ENCODE measurements at places on chromosomes 3 and 15.

GRCh38 chr15:50181201-50181968 is 611 bp upstream of the SLC27A2 start:
- no peak for DNase-seq

DNA sequence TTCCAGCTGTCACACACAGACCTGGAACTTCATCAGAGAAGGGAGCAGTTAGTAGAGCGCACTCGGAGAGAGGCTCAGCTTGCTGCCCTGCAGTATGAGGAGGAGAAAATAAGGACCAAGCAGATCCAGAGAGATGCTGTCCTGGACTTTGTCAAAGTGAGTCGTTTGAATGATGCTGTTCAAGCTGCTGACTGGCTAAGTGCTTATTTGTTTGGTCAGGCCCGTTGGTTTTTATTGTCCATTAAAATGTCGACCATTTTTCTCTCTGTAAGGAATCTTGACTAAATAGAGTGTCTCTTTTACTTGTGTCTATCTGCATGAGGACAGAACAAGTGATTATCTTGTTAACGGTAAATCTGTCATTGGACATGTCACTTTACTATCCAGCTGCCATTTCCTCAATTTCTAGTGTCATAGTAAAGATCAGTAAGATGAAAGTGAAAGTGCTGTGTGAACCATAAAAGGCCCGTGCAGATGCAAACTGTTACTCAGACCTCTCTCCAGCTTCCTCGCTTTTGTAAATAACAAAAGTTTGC is 56.9 kb downstream of the LRCH3 start:
- no peak for DNase-seq

GRCh38 chr3:94544131-94544789 is 481.4 kb downstream of the NSUN3 start:
- DNase-seq: no peak

DNA sequence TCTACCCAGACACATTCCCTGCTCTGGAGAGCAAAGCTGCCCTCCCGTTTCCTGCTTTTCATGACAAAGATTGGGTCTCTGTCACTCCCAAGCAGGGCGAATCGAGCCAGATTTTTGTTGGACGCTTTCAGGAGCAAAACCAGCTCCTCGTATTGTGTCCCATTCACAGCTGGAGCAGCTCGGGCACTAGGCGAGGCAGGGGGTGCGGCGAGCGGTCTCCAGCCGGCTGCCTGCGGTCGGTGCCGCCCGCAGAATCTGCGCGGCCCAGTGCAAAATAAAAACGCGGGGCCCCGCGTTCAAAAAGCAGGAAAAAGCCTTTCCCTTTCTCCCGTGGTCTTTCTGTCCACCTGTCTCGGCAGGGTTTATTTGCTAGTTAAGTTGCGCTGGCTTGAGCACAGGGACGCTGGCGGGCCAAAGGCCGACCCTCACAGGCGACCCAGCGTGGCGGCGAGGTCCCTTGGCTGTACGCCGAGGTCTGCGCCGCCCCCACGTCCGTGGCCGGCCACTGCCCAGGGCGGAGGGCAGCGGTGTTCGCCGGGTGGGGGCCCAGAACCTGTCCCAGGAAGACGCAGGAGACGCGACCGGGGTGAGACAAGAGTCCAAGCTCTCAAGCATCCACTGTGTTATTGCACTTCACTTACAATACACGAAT is 71.2 kb downstream of the CYP19A1 start:
- DNase-seq: peak; percentile 8

- no peak for DNase-seq
Measured at GRCh38 chr3:108599677-108600409, 10.3 kb downstream of the DZIP3 start.

- DNase-seq: peak; percentile 92
Measured at GRCh38 chr3:55330355-55330754, 156.8 kb downstream of the WNT5A start.

- no peak for DNase-seq
Measured at GRCh38 chr3:147418808-147419701, 9.9 kb downstream of the ZIC1 start.

- no peak for DNase-seq
Measured at GRCh38 chr15:49115062-49115461, 40.3 kb downstream of the COPS2 start.

GRCh38 chr3:84008623-84009022 is 950.2 kb upstream of the CADM2 start:
- DNase-seq: no peak

GRCh38 chr15:48859426-48859825 is 18.5 kb upstream of the EID1 start:
- no peak for DNase-seq

GRCh38 chr15:29095746-29096145 is 173.9 kb downstream of the NSMCE3 start:
- no peak for DNase-seq

GRCh38 chr3:16550676-16551341 is 37.3 kb upstream of the RFTN1 start:
- peak; percentile 90 for DNase-seq

DNA sequence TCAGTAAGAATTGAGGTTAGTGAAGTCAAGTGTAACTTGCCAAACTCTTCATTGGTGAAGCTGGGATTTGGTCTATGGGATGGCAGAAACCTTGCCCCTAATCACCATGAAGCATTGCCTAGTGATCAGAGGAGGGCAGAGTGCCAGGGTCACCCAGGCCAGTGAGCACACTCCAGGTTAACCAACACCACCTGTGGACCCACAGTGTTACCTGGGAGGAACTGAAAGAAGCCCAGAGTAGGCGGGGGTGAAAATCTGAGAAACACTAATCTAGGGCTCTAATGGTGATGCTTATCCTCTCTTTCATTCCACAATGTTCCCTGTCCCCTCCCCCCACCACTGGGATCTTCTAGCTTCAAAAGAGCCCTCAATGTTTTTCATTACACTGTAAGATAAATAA is 372.8 kb downstream of the CTNNB1 start:
- no peak for DNase-seq

GRCh38 chr15:82858932-82859331 is 49.5 kb downstream of the WHAMM start:
- DNase-seq: no peak

GRCh38 chr3:99212969-99213368 is 311.5 kb upstream of the DCBLD2 start:
- DNase-seq: no peak

DNA sequence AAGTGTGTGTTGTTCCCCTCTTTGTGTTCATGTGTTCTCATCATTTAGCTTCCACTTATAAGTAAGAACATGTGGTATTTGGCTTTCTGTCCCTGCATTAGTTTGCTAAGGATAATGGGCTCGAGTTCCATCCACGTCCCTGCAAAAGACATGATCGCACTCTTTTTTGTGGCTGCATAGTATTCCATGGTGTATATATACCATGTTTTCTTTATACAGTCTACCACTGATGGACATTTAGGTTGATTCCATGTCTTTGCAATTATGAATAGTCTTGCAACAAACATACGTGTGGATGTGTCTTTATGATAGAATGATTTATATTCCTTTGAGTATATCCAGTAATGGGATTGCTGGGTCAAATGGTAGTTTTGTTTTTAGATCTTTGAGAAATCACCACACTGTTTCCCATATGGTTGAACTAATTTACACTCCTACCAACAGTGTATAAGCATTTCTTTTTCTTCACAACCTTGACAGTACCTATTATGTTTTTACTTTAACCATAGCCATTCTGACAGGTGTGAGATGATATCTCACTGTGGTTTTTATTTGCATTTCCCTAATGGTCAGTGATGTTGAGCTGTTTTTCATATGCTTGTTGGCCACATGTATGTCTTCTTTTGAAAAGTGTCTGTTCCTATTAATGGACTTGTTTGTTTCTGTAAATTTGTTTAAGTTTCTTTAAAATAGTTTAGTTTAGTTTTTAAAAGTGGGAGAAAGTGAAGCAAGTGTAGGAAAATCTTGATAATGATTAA is 21.9 kb upstream of the SLC30A4 start:
- no peak for DNase-seq

GRCh38 chr3:9175421-9175820 is 74.0 kb downstream of the SRGAP3 start:
- DNase-seq: peak; percentile 78

- peak; percentile 15 for DNase-seq
Measured at GRCh38 chr15:83602021-83602420, 51.9 kb upstream of the ADAMTSL3 start.

DNA sequence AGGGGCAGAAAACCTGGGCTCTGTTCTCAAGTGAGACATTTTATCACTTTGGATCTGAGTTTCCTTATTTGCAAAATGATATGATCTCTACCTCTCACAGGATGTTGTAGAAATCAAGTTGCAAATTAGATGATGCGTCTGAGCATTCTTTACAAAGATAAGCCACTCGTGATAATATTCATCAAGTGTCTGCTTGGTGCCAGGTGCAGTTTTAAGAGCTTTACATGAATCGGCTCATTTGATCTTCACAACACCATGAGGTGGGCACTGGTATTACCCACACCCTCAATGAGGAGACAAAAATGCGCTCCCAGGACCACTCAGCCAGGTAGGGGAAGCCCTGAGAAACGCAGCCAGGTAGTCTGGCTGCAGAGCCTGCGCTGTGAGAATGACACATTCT is 59.1 kb upstream of the CA12 start:
- no peak for DNase-seq

GRCh38 chr3:123102826-123103225 is 36.0 kb downstream of the PDIA5 start:
- no peak for DNase-seq

GRCh38 chr3:141465221-141465620 is 21.6 kb upstream of the RASA2 start:
- DNase-seq: no peak

GRCh38 chr15:62853841-62854225 is 188.7 kb upstream of the TPM1 start:
- DNase-seq: no peak

GRCh38 chr3:104040896-104041295 is 1325.8 kb upstream of the ALCAM start:
- no peak for DNase-seq

DNA sequence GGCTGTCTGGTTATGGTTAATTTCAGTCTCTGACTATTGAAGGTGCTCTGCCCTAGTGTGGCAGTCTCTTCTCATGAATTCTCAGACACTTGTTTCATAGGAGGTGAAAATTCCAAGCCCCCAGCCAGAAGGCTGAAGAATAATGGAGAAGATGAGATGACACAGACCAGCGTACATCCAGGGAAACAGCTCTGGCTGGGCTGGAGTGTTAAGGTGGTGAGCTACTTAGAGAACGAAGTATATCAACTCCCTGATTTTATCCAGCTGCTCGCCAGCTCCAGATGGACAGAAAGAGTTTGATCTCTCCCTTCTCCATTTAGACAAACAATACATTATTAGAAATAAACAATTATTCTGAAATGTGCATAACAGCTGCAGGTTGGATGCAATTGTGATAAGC is 494.5 kb upstream of the RGMA start:
- no peak for DNase-seq

GRCh38 chr3:71310980-71311660 is 272.4 kb downstream of the FOXP1 start:
- DNase-seq: peak; percentile 14

DNA sequence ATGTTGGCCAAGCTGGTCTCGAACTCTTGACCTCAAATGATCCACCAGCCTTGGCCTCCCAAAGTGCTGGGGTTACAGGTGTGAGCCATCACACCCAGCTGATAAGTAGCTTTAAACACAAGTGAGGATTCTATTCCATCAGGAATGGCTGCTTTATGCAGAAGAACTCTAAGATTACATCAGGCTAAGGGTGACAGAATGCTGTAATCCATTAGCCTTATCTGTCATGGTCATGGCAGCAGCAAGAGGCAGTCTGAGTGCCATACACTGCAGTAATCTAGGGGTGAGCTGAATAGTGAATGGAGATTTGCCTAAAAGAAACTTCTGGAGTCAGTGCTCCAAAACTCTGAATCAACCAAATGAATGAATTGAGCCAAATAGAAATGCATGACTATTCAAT is 39.6 kb downstream of the LIPC start:
- DNase-seq: no peak

DNA sequence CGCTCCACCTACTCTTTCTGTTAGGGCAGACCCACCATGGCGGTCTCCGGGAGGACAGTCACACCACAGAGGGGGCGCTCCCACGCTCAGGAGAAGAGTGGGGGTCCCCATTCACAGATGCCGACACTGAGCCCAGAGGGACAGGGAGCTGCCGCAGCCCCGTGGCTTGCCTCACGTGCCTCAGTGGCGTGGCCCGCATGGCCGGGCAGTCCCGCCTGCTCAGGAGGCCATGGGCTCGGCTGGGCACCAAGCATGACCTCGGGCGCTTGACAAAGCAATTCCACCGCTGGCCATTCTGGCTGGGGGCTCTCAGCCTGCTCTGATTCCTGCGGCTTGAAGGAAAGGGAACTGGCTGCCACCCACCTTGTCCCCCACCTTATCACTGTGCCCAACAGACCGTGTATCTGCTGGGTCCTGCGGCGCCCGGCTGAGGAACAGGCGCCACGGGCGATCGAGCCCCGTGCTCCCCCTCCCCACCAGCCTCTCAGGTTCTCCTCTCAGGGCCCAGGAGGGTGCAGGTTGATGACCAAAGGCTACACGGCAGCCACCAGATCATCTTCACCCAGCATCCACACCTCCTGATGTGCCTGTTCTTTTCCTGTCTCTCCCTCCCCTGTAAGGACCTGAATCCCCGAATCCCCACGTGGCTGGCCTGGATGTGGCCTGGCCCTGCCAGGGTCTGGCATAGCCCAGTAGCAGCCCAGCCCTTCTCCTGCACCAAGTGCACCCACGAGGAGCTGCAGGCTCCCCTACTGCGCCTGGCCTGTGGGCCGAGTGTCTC is 20.7 kb downstream of the CYFIP1 start:
- no peak for DNase-seq

DNA sequence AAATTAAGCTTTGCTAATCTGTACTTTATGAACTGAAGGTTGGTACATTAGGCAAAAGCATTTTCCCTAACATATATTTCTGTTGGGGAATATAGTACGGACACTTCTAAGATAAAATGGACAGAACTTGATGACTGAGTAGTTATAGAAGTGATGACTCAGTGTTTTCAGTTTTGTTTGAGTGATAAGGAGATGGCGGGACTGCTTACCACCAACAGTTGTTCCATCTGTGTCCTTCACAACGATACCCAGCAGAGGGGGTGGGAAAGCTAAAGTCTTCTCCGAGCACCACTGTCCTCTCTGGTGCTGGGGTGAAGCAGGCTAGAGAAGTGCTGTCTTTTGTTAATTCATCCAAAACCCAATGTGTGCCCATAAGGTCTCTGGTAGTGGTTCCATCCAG is 195.8 kb downstream of the CD47 start:
- no peak for DNase-seq

DNA sequence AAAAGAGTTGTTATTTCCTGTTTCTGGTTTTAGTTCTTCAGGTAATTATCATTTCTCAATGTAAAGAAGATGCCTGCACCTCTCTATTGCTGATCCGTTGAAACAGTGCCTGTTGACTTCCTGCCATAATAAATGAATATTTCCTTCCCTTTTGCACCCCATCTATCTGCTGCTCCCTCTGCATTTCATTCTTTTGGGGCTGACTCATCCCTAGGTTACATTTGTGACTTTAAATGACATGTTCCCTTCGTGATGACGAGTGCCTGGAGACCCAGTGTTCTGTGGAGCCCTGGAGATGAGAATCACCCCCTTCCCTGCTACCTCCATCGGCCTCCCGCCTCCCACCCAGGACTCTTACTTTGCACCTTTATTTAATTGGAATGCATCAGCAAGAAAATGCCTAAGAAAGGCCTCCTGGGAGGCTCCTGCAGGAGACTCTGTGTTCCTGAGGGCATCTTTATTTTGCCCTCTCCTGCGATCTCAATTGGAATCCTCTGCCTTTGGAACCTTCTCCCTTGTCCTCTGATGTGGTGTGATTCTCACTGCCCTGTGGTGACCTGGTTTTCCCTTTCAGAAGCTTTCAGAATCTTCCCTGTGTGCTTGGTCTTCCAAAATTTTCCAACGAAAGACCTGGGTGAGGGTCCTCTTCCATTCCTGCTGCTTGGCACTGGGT is 13.7 kb downstream of the LRRK1 start:
- no peak for DNase-seq

GRCh38 chr3:59006634-59007517 is 42.9 kb downstream of the CFAP20DC start:
- DNase-seq: peak; percentile 6
